Transverse colon (tissue), 4 donors: ENCODE measurements at places on chromosomes 13 and 19. TPM values are rescaled to one million over a fixed set of nuclear protein-coding genes. Genes with fewer than 3 reads are reported as not detected.

Gene LYPD5
- not detected for total RNA-seq

GRCh38 chr19:12494260-12494860 is 9.7 kb upstream of the ZNF709 start:
- DNase-seq: no peak

Gene ZIK1
- 1.2 TPM for total RNA-seq

DNA sequence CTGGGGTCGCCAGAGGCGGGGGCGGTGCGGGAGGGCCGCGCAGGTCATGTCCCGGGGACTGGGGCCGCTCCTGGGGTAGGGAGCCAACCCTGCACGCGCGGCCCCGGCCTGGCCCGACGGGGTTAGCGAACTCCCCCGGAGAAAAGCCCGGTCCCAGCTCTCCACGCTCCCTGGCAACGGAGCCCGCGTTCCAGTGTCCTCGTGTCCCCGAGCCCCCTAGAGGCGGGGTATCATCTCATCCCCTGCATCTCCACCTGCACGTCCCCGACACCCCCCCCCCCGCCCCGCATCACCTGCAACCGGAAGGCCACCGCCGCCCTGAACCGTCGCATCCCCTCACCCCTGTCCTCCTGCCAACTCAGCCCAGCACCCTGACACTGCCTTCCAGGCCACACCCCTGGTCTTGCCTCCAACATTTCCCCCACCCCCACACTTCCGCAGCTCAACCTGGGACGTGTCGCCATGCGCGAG is 2.7 kb downstream of the WDR88 start:
- no peak for DNase-seq

Gene NLRP5
- total RNA-seq: not detected
